GM04504 (cell line): ENCODE measurements at places on chromosomes 4 and X.
A peak's percentile ranks its signal among the peaks of the same experiment; 100 is the strongest.

DNA sequence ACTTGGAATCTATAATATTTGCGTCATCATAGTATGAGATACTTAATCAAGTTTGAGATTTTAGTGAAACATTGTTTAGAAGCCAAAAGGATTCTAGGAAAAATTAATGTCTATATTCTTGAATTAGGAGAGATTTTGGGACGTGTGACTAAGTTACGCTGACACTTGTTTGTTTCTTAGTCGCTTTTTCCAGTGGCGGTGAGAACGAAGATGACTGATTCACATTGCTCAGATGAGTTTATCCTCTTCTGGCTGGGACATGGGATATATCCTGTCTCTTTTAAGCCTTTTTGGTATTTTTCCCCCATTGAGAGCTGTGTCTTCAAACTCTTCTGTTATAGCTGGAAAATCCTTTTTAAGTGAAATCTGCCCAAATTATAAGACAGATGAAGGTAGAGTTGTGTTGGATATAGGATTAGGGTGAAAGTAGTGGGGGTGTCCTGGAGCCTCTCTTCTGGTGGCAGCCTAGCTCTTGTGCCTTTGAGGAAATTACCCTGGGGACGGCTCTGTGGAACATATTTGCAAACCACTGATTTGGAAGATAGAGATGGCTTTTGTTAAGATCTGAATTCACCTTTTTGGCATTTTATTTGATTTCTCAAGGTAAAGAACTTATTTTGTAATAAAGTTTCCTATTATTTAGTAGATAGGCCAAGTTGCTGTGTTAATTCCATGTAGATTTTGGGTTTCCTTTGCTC is 49.7 kb downstream of the HTT start:
- DNase-seq = no peak

GRCh38 chr4:158159718-158160094 is 13.1 kb downstream of the GASK1B start:
- no peak for DNase-seq

DNA sequence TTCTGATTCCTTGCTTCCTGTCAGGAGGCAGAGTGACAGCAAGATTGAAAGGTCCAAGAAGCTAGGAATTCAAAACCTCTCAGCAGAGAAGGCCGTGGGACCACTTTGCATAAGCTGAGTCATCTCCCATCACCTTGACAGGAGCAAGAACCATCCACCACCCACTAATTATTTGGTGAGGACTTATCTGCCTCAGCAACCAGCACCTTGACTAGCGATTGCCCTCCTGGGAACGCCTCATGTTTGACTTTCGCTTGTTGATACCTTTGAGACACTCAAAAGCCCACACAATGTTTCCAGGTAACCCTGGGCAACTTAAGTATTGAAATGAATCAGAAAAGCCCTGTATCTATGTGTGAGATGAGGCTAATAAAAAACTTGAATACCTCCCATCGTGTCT is 233.5 kb upstream of the GYPA start:
- no peak for DNase-seq

DNA sequence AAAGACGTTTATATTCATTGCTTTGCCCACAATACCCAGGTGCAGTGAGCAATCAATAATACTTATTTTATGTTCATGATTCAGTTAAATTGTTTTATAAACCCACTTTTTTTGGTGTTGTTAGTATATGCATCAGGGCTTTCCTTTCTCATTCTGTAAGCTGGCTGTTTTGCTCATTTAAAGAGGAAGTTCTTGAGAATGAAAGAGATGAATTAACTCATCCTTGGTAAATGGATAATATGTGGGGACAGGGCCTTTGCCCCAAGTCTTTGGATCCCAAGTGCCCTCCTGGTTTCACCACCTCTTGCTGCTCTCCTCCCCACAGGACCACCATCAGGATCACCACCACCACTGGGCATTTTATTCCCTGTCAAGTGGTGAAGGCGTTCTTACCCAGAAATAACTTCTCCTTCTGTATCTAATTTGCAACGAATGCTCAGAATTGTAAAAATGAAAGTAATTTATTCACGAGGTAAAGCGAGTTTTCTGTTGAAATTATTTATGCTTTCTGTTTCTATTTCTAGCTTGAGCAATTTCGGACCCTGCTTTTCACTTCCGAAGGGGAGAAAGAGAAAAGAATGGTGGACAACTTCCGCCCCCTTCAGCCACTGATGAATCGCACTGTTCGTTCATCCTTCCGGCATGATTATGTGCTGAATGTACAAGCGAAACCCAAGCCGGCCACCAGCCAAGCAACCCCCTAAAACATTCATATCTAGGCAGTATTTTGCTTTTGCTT is 8.2 kb upstream of the ZRSR2 start:
- no peak for DNase-seq

DNA sequence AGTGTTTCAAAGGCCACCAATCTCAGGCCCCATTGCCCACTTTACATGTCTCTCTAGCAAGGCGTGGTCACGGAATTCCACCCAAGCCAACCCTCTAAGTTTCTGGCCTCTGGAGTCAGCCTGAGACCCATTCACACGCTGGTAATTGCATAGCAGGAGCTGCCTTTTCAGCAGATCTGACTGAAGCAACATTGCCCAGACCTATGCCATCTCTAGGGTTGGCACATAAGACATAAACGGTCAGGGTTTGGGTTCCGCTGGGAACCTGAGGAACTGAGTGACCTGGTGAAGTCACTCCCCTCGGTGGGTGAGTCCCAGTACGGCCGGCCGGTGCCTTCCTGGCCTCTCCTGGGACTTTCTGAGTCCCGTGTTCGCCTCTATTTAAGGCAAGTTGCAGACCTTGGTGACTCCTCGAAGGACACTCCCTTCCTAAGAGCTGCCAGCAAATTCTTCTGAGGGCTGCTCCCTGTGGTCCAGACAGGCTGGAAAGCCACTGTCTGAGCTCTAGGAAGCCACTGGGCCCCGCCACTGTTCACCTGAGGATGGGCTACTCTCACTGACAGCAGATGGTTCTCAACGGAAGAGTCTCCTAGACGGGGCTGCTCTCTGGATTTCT is 15.9 kb downstream of the CTAG1A start:
- no peak for DNase-seq

DNA sequence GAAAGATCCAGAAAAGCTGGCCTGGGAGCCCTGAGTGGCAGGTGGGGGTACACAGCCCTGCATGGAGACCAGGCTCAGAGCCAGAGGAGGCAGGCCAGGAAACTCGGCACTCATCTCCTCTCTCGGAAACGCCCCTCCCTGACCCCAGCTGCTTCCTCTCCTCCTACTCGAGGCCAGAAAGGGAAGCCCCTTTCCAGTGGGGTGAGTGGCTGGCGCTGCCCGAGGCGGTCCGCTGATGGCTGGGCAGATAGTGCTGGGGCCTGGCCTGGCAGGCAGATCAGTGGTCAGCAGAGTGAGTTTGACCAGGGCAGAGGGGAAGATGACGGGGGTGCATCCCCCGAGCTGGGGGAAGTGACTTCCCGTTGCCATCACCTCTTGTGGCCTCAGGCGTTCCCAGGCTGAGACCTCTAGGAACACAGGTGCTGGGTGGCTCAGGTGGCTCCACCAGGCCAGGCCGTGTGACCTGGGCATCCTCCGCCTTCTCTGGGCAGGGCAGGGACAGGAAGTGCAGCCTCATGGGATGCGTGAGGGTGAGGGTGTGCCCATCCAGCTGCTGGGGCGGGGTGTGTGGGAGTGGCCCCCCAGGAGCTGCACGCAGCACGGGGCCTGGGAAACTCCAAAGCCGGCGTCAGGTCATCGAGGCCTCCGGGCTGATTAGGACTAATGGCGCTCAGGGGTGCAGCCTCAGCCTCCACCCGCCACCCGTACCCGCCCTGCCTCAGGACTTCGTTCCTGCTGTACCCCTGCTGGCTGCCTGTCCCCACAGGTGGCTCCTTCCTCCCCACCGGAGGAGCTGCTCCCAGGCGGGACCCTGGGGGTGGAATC is 5.7 kb downstream of the SH3BP2 start:
- DNase-seq = no peak

DNA sequence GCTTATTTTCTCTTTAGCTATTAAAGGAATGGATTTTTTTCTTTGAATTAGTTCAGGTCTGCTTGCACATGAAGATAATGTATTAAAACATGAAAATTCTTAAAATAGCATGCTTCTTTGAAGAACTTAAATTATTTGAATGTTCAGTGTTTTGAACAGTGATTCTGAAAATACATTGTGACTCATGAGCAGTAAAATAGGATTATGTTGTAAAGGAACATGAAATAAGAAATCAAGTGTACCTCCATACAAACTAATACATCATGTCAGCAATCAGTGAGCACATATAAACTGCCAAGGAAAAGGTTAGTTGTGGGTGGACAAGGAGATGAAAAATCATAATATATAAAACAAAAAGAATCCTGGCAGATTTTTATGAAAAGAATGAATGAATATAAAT is 66.1 kb downstream of the SNX25 start:
- DNase-seq = no peak

- DNase-seq = peak; percentile 60
Measured at GRCh38 chr4:3401436-3402171, 40.2 kb upstream of the HGFAC start.

DNA sequence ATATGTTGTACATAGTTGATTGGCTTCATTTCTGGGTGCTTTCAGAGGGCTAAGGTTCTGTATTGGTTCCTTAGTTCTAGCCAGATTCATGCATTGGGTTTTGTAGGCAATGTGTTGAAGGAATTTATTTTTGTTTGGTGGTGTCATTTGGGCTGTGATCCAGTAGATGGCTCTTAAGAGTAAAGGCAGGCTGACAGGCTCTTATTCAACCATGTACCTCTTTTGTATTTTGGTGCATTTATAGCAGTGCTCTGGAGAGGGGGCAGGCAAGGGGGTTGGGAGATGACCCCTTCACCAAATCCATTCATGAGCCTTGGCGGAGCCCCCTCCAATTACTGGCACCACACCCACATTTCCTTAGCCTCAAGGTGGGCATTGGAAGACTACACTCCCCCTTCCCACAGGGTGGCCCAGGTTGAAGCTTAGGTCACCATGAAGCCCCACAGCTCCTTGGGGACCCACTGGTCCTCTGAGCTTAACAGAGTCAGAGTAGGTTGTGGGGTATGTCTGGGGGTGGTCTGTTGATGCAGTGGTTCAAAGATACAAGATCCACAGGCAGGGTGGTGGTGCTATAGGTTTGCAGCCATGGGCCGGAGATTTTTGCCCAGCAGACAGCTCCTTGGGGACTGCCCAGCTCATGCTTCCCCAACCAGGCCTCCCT is 143.0 kb upstream of the GNPDA2 start:
- DNase-seq = no peak

DNA sequence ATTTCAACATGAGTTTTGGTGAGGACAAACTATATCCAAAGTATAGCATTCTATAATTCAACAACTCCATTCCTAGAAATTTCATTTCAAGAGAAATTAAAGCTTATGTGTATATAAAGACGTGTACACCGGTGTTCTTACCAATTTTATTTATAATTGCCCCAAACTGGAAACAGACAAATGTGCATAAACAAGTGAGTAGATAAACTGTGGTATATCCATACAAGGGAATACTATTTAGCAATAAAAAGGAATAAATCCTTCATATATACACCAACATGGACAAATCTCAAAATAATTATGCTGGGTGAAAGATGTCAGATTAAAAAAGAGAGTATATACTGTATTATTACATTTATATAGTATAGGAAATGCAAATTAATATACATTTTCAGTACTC is 19.9 kb downstream of the HNRNPH2 start:
- DNase-seq = no peak
